ENCODE measurements at places on chromosomes 11 and 22.

DNA sequence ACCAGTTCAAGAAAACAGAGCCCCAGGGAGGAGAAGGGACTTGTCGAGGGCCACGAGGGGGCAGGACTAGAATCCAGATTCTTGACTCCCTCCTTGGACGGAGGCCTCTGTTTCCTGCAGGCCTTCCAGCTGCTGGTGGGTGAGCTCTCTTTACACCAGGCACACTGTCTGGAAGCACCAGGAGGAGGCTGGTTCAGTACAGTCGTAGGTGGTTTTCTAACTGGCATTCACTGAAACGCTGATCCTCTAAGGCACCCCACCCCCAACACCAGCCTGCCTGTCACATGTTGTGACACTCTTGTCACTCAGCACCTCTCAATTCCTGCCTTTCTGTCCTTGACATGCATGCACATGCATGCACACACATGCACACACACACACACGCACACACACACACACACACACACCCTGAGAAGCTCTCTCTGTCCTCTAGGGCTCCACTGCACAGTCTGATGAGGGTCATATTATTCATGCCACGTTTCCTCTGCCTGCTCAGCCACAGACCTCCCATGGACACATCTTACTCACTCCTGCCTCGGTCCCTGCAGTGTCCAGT lies 751 bp downstream of the MS4A10 start:
- DNase-seq: peak; percentile 33

- no peak for DNase-seq
Measured at GRCh38 chr11:64859542-64860414, 15.3 kb upstream of the CDC42BPG start.

DNA sequence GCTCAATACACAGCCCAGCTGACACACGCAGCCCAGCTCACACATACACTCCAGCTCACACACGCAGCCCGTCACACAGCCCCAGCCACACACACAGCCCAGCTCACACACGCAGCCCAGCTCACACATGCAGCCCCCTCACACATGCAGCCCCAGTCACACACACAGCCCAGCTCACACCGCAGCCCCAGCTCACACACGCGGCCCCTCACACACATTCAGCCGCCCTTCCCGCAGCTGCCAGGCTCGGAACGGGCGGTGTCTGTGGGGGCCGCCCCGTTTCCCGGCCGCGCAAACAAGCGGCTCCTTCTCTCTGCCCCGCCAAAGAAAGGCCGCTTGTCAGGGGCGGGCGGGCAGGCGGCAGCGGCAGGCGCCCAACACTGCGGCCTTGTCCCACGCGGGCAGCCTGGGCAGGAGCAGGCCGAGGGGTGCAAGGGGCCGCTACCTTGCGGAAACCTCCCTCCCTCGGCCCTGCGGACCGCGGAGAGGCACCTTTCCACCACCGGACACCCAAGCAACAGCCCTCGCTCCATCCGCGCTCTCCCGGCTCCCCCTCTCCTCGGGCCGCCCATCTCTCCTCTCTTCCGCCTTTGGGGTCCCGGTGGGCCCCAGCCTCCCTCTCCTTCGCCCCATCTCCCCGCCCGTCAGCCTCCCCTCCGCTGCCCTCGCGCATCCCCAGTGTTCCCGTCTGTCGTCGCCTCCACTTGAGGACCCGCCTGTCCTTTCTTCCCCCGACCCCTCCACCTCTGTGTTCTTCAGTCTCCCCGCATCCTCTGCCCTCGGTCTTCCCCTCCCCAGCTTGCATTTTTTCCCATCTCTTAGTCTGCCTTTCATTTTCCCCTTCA lies 2.2 kb downstream of the PHLDB1 start:
- DNase-seq: no peak

DNA sequence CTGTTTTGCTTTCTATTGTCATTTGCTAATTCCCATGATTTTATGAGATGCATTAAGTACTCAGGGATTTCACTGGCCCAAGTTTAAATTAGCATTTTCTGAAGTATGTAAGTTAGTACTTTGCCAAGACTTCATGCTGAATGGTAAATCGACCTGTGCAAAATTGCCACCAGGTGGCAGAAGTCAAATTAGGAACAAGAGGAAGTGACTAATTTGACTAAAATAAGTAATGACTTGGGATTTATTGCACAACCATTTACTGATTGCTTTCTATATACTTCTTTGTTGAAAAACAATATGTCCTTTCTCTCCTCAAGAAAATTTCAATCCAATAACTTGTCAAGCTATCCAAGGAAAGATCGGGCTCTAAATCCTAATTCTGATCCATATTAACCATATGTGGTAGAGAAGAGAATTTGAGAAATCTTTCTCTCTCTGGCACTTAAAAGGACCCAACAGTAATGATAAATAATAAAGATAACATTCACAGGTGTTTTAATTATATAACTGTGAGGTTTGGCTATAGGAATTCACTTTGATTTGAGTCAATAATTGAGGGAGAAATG lies 253.7 kb upstream of the CHORDC1 start:
- no peak for DNase-seq

- DNase-seq: no peak
Measured at GRCh38 chr11:114615448-114616361, 20.1 kb upstream of the NXPE4 start.

GRCh38 chr22:31162015-31162765 lies 2.2 kb downstream of the RNF185 start:
- DNase-seq: no peak

GRCh38 chr11:32288276-32288675 lies 147.1 kb downstream of the WT1 start:
- DNase-seq: no peak

DNA sequence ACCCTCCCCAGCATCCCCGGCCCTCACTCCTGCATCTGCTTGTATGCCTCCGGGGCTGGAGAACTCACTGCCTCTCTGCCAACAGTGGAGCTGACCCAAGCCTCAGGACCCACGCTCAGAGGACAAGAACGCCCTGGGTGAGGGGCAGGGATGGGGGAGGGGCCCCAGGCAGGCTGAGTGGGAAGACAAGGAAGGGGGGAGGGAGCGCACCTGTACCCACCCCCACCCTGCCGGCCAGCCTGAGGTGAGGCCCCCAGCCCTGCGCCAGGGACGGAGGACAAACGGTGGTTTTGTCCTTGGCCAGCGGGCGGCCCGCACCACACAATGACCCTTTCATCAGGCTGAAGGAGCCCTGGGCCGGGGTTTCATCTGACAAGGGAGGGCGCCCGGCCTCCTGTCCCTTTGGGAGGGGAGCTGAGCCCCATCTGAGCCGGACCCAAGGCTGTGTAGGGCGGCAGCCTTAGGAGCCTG lies 10.0 kb downstream of the WNT7B start:
- DNase-seq: no peak

DNA sequence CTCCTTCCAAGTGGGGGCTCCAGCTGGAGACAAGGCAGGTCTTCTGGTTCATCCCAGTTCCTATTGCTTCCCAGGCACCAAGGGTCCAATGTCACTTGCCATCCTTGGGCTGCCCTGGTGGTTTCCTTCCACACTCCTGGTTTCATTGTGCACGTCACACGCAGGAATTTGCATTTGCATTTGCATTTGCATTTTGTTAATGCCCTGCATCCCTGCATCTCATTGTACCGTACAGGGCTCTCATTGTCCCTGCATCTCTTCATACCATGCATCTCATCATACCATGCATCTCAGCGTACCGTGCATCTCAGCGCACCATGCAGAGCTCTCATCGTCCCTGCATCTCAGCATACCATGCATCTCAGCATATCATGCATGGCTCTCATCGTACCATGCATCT lies 112.2 kb upstream of the SYT13 start:
- DNase-seq: no peak

- DNase-seq: no peak
Measured at GRCh38 chr11:65492637-65493366, 6.0 kb upstream of the MALAT1 start.

GRCh38 chr22:21569459-21570170 lies 2.1 kb downstream of the UBE2L3 start:
- DNase-seq: no peak

DNA sequence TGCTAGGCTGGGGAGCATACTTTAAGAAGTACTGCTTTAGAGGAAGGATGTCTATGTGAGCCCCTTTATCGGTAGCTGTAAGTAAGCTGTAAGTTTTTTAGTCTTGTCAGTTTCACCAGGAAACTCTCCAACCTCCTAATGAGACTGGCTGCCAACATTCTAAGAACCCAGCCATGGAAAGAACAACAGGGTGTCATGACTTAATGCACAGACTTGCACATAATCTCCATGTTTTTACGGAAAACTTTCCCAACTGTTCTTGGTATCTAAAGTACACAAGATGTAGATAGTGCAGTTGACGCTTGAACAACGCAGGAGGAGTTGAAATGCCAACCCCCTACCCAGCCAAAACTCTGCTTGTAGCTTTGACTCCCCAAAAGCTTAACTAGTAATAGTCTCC lies 9.0 kb downstream of the OR8A1 start:
- DNase-seq: no peak

GRCh38 chr11:57217053-57217452 lies 20.0 kb downstream of the APLNR start:
- no peak for DNase-seq

- DNase-seq: no peak
Measured at GRCh38 chr11:832529-833113, at the start of gene CD151. CD151 (plus strand) TSS chr11:832952; CDS start chr11:836070, 3,118 bp downstream.

GRCh38 chr11:30009060-30009459 lies 7.8 kb downstream of the KCNA4 start:
- DNase-seq: no peak

DNA sequence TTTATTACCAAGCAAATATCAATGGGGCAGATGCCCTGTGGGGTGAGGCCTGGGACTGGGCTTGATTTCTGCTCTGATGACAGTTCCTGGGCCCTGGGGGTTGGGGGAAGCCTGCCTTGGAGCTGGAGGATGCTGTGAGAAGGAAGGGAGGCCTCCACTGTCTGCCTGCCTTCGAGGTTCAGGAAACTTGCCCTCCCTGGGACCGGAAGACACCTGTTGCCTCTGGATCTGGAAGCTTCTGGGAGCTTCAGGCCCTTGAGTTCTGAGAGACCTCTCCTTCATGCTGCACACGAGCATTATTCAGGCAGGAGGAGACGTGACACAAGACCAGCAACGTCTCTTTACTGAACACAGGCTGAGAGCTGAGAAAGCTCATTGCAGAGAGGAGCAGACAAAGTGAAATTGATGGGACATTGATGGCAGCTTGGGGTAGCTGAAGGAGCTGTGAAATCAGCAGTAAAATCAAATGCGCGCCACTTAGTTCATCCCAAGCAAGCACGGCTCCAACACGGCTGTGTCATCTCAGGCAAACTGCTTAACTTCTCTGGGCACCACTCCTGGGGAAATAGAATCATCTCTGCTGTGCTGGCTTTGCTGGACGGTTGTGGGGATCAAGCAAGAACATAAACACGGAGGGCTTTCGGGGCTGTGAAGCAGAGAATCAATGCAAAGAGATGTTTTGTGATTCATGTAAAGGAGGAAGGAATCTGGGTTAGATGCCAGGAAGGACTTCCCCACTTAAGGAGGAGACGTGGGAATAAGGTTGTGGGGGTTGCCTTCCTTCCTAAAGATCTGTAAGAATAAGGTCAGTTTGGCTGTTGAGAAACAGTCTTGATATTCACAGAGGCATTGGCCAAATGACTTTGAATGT lies 64.5 kb downstream of the TP53I11 start:
- DNase-seq: no peak

GRCh38 chr11:46069595-46069994 lies 51.7 kb downstream of the PHF21A start:
- DNase-seq: no peak

DNA sequence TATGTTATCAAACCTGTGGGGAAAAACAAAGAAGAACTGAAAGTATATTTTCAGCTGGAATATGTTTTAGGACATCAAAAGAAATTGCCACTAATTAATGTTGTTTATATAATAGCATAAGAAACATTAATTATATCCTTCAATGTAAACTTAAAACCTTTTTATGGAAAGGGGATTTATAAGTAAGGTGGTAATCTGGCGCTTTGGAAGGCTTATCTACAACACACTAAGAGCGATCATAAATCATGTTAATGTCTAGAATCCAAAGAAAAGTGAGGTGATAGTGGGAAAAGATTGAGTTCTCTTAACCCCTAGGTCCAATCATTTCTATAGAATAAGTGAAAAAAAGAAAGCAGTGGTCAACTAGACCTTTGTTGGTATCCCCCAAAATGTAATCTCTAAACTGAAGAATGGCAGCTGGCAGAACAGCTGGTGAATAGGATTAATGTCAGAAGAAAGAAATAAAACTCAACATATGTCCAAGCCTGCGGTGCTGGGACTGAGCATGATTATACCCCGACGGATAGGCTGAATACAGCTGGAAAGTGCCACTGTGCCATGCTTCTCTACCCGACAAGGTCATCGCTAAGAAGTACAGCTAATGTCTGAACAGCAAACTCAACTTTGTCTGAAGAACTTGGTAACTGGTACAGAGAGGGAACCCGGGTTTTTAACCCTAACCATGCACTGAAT lies 64.0 kb downstream of the SOX6 start:
- peak; percentile 4 for DNase-seq

DNA sequence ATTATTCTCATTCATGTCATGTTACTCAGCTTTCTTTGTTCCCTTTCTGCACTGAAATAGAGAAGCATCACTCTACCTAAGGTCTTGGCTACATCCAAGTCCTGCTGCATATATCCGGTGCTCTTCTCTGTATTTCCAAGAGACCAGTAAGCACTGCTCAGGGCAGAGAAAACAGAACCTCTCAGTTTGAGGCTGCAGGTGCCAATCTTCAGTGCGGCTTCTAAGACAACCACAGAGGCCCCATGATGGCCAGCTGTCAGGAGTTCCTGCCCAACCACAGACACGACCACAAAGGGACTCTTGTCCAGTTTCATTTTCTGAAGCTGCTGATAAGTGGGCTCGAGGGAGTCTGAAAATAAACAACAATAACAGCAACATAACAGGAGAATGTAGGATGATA lies 378.4 kb upstream of the PITPNB start:
- DNase-seq: no peak

DNA sequence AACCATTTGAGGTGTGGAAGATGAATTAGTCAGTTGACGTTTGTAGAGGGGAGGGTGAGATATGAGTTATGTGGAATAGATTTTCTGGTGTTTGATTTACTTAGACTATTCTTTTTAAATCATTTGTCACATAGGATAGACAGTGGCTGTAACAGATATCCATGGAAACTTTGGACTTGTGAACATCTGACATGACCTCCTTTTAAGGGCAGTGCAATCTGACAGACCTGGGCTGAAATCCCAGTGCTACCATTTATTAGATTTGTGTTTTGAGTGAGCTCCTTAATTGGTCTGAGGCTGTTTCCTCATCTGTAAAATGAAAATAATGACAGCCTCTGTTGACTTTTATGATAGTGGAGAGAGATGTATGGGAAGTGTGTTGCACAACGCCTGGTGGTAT lies 159.9 kb downstream of the TEAD1 start:
- DNase-seq: no peak

- no peak for DNase-seq
Measured at GRCh38 chr11:83042964-83043711, 28.6 kb downstream of the RAB30 start.

GRCh38 chr11:69888483-69889181 lies 69.4 kb upstream of the FGF3 start:
- peak; percentile 63 for DNase-seq

- no peak for DNase-seq
Measured at GRCh38 chr11:1570896-1571759, 943 bp downstream of the DUSP8 start.
